ENCODE measurements at places on chromosomes 6 and 20.

GRCh38 chr20:49529470-49529869 lies 38.5 kb downstream of the PTGIS start:
- DNase-seq = no peak

GRCh38 chr6:28884423-28885131 lies 39.2 kb downstream of the TRIM27 start:
- peak; percentile 70 for DNase-seq

- no peak for DNase-seq
Observed at GRCh38 chr6:99590728-99591672, 15.6 kb upstream of the PRDM13 start.

GRCh38 chr6:91173651-91174050 lies 586.8 kb upstream of the MAP3K7 start:
- no peak for DNase-seq

- DNase-seq = no peak
Observed at GRCh38 chr6:149153100-149153499, 164.4 kb upstream of the TAB2 start.

DNA sequence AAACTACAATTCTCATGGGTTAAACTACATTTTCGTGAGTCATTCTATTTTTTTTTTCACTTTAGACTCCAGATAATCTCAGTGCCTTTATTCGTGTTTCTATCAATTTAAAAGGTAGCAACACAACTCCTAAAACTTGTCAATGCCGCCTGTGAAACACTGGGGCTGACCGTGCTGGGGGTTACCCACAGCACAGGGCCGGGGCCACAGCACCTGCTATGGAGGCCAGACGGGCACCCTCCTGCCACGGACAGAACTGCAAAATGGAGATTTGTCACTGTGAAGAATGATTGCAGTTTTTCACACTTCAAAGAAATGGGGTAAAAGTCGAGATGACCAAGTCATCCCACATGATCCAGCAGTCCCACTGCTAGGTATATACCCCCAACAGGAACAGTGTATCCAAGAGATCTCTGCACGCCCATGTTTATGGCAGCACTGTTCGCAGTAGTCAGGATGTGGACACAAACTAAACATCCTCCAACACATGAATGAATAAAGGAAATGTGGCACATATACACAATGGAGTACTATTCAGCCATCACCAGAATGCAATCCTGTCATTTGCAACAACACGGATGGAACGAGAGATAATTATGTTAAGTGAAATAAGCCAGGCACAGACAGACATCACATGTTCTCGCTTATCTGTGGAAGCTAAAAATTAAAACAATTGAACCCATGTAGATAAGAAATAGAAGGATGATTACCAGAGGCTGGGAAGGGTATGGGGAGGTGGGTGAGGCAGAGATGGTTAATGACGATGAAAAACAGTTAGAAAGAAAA lies 290.1 kb downstream of the SMOC2 start:
- DNase-seq = no peak

DNA sequence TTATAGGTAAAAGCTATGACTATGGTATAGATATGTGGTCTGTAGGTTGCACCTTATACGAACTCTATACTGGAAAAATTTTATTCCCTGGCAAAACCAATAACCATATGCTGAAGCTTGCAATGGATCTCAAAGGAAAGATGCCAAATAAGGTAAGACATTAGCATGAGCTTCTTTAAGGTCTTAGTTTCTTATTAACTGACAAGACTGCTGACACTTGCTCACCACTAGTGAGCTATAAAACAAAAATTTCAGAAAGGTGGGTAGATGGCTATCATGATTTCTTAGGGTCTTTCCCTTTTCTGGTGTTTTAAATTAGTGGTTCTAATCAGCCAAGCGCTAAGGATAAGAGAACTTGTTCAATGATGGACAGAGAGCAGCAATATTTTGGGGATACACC lies 21.9 kb downstream of the FAM217A start:
- no peak for DNase-seq

GRCh38 chr6:148289153-148289552 lies 53.5 kb upstream of the SASH1 start:
- no peak for DNase-seq

DNA sequence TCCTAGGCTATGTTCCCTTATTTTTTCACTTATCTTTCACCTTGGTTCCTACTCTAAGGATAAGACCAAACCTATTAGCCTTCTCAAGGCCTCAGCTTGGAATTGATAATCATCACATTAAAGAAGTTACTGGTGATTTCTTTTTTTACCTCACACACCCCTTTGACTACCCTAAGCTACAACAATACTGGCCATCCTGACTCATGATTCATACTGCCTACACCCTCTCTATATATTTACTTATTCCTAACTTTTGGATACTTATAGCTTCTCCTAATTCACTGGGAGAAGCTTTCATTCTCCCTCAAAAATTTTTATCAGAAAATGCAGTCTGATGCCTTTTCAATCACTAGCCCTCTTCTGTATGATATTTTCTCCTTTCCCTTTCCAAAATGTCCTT lies 256.1 kb downstream of the TBX18 start:
- no peak for DNase-seq

DNA sequence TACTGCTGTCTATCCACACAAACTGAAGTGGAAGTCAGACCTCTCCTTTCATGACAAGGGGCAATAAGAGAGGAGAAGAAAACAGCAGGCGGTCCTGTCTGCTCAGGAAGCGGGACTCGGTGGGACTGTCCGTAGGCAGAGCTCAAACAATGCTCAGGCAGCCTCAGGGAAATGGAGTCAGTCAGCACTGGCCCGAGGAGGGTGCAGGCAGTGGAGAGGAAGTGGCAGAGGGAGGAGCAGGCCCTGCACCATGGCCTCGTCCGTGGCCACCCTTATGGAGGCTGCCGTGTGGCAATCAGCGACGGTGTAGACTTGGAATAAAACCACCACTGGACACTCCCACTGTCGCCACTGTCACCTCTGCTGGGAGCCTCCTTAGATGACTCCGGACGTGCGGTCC lies 19.6 kb downstream of the FOXC1 start:
- DNase-seq = no peak

DNA sequence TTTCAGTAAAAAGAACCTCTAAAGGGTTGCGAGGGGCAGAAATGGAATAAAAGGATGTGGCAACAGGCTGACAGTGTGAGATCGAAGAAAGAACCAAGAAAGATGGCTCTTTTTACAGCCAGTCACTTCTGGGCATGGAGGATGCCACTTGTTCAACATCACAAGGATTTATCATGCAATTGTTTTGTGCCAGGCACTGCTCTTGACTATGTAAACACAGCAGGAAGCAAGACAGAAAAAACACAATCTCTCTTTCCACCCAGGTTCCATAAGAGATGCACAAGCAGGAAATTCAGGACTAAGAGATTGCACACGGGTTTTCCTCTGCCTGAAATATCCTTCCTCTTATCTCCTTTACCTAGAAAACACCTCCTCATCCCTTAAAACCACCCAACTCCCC lies 38.0 kb downstream of the FOXA2 start:
- no peak for DNase-seq

- no peak for DNase-seq
Observed at GRCh38 chr20:45322952-45323383, 14.9 kb upstream of the MATN4 start.

Data from stimulated activated CD4-positive, alpha-beta T cell treated with anti-CD3 and anti-CD28 coated beads, Interleukin-4, amount 100 ng/mL, for 4 hours (primary cell).